ENCODE measurements at places on chromosomes 1 and 21.

- H3K27ac ChIP-seq, result no peak overlapping the region
- no peaks in the 10 kb centered on the region for H3K36me3 ChIP-seq
- no peaks in the 10 kb centered on the region for H3K4me1 ChIP-seq
- DNase-seq, result no peak
- H3K27me3 ChIP-seq, result no peaks in the 10 kb centered on the region
Measured at GRCh38 chr1:240888039-240888786, 276.3 kb upstream of the GREM2 start.

- no peaks in the 10 kb centered on the region for H3K27me3 ChIP-seq
- DNase-seq, result no peak
- no peak overlapping the region for H3K27ac ChIP-seq
- H3K4me1 ChIP-seq, result no peaks in the 10 kb centered on the region
Measured at GRCh38 chr1:57109883-57110282, 144.1 kb upstream of the C8B start.

DNA sequence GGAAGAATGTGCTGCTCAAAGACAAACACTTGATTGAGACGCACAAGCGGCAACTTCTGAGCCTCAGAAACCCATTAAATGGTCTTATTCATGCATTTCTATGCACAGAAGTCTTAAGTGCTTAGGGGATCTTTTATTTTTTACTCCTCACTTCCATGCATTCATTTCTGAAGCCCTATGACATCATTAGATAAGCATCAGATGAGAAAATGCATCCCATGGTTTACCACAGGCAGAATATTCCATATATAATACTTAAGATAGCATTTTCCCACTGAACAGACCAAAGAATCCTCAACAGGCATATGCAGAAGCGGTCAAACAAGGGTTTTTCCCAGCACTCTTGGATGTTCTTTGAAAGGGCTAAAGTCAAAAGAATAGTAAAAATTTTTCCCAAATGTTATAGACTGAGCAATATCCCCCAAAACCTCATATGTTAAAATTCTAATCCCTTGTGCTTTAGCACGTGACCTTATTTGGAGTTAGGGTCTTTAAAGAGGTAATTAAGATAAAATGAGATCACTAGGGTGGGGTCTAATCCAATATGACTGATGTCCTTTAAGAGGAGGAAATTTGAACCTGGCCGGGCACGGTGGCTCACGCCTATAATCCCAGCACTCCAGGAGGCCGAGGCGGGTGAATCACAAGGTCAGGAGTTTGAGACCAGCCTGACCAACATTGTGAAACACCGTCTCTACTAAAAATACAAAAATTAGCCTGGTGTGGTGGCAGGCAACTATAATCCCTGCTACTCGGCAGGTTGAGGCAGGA, 22.6 kb upstream of the FAM89A start:
- no peak overlapping the region for H3K27ac ChIP-seq
- no peak overlapping the region for H3K4me3 ChIP-seq
- no peaks in the 10 kb centered on the region for H3K4me1 ChIP-seq
- H3K36me3 ChIP-seq, result no peaks in the 10 kb centered on the region

- DNase-seq, result no peak
- H3K4me3 ChIP-seq, result no peak overlapping the region
- H3K36me3 ChIP-seq, result no peaks in the 10 kb centered on the region
- H3K27me3 ChIP-seq, result no peaks in the 10 kb centered on the region
- no peaks in the 10 kb centered on the region for H3K4me1 ChIP-seq
Measured at GRCh38 chr1:65297706-65298105, 11.6 kb upstream of the DNAJC6 start.

GRCh38 chr1:185159966-185160365, 3.0 kb downstream of the SWT1 start:
- no peaks in the 10 kb centered on the region for H3K36me3 ChIP-seq
- H3K4me3 ChIP-seq, result no peak overlapping the region
- H3K4me1 ChIP-seq, result peaks cover 9% of the 10 kb centered on the region
- DNase-seq, result no peak
- no peak overlapping the region for H3K27ac ChIP-seq

GRCh38 chr1:11878081-11878890, 19.5 kb upstream of the NPPB start:
- H3K4me3 ChIP-seq, result no peak overlapping the region
- H3K27me3 ChIP-seq, result no peaks in the 10 kb centered on the region
- no peak overlapping the region for H3K27ac ChIP-seq
- H3K36me3 ChIP-seq, result no peaks in the 10 kb centered on the region

Measured in upper lobe of left lung (tissue), 6 donors.